ENCODE measurements at places on chromosomes 11 and 22.

- DNase-seq: peak; percentile 55
Measured at GRCh38 chr11:492427-493226, 14.4 kb downstream of the RNH1 start.

- DNase-seq: no peak
Measured at GRCh38 chr11:66017321-66017720, 5.5 kb downstream of the CST6 start.

GRCh38 chr22:33825761-33826160 is 94.5 kb downstream of the LARGE1 start:
- no peak for DNase-seq

DNA sequence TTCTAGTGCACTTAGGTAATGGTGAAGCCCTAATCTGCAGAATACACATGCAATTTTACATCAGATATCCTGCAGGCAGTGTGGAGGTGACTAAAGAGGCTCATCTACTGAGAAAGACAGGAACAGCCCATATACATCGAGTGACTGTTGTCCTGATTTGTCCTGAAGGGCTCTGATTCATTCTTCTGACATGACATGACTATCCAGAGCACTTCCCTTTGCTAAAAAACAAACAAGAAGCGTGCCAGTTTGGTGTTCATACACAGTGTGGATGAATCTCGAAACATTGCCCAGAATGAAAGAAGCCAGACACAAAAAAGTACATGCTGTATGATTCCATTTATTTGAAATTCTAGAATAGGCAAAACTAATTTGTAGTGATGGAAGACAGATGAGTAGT is 48.0 kb upstream of the AMPD3 start:
- DNase-seq: no peak

GRCh38 chr11:110728476-110728875 is 16.2 kb upstream of the ARHGAP20 start:
- DNase-seq: no peak

GRCh38 chr11:95711162-95711944 is 78.2 kb downstream of the FAM76B start:
- DNase-seq: no peak

DNA sequence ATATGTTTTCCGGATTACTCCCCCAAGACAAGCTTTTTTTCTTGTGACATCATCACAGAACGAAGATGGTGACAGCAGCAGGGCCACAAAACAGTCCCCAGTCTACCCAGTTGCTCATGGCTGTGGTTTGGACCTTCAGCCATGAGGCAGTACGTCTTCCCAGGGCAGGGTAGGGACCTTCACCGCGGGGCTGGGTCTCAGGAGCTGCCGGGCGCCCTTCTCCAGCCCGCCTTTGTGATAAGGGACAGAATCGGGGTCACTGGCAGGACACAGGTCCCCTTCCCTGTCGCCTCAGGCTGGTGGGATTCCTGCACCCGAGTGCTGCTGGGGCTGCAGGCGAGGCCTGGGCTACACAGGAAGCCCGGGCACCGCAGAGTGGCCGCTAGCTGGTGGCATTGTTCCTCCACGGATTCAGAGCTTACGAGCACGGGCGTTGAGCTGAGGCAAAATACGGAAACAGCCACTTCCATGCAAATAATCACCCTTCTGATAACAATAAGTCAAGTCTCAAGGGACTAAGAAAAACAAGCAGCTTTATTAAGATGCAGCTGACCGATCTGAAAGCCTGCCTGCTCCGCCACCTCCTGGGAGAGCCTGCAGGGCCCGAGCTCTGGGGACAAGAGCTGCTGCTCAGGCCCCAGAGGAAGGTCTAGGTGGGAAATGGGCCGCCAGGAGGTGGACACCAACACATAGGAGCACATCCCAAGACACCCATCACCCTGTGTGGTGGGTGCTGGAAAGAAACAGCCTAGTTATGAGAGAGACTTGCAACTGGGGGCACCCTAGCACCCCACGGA is 12.3 kb downstream of the TBX1 start:
- no peak for DNase-seq

- no peak for DNase-seq
Measured at GRCh38 chr22:42928969-42929837, 72.1 kb upstream of the ARFGAP3 start.

GRCh38 chr11:57230791-57231538 is 6.1 kb downstream of the APLNR start:
- DNase-seq: no peak

- no peak for DNase-seq
Measured at GRCh38 chr11:122804796-122805195, 33.5 kb upstream of the CRTAM start.

GRCh38 chr11:62273789-62274275 is 3.9 kb downstream of the SCGB2A2 start:
- no peak for DNase-seq

- DNase-seq: no peak
Measured at GRCh38 chr22:39214006-39214382, 30.8 kb downstream of the PDGFB start.

DNA sequence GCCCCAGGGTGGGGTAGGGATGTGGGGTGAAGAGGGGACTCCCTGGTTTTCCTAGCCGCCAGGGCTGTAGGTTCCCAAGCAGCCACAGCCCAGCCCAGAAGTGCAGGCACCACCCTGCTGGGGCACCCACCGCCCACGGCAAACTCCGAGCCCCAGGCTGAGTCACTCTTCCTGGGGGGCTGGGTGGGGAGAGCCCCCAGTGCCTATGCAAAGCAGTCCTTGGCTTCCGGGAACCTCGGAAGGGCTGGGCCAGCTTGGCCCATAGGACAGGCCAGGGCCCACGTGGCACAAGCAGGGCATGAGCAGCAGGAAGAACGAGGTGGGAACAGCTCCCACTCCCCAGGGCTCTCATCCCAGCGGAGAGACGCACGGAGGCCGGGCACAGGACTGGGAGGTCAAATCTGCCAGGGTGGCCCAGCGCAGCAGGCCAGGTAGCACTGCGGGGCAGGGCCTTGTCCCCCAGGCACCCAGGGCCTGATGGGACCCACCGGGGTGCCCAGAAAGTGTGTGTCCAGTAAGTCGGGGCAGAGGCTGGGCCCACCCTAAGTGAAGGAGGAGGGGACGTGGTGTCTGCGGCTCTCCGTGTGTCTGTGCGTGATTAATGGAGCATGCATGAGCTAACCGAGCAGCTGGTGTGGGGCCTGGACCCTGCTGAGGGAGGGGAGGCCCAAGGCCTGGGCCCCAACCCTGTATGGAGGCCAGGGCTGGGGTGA is 4.6 kb upstream of the IL17REL start:
- DNase-seq: no peak

GRCh38 chr22:50522208-50522805 is 3.1 kb downstream of the SCO2 start:
- DNase-seq: no peak

DNA sequence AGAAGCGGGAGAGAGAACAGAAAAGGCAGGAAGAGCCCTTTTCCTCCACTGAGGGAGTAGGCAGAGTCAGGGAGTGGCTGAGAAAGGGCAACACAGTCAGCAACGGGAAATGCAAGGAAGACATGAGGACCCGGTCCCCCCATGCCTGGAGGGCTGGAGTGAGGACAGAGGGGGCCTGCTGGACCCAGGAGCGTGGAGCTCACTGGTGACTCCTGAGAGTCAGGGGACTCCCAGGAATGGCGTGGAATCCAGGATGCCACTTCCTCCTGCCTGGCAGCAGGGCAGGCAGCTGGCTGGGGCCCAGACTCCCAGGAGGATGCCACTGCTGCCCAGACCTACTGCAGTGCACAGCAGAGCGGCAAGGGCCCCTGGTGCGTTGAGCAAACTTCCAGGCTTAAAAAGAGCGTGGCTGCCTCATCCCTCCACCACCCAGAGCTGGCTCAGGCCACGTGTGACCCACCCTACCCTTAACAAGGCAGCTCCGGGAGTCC is 11.3 kb downstream of the C11orf21 start:
- DNase-seq: no peak

- DNase-seq: no peak
Measured at GRCh38 chr11:12356944-12357655, 20.3 kb upstream of the PARVA start.

DNA sequence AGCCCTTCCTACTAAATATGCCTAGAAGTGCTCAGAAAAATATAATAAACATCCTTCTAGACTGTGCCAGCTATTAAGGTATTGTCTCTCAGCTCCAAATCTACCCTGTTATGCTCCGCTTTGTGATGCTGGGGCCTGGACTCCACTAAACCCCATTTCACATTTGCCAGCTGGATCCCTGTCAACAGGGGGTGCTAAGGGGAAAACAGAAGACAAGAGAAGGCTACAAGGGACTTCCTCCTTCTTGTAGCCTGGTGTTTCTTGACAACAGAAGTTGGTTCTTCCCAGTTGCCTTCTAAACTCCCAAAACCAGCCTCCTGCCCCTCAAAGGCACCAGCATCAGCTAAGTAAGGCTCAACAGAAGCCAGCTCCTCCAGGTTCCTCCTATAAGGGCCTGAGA is 5.2 kb downstream of the NUMA1 start:
- no peak for DNase-seq

GRCh38 chr11:132447761-132448160 is 1077.3 kb downstream of the NTM start:
- no peak for DNase-seq

DNA sequence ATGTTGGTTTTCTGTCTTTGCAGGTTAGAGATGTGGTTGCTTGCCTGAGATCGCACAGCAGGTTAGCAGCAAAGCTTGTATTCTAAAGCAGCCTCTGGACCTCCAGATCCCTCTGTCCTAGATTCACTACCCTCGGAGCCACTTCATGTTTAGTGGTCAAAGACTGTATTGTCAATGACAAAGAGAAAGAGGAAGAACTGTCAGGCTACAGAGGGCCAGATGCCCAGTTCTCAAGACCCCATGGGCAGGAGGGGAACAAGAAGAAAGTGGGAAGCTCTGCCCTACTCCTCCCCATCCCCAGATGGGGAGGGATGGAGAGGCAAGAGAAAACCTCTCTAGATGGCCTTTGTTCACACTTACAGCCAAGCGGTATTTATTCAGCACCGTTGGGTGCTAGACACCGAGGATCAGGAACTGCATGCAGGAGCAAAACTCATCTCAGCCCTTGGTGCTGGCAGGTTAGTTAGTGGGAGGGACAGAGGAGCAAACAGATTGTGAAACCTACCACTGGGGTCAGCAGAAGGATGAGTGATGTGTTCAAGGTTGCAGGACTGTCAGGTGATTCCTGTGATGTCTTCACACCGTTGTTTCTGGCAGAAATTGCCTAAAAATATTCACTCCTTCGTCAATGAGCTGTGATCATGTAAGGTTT is 38.3 kb upstream of the PTPRJ start:
- DNase-seq: no peak

DNA sequence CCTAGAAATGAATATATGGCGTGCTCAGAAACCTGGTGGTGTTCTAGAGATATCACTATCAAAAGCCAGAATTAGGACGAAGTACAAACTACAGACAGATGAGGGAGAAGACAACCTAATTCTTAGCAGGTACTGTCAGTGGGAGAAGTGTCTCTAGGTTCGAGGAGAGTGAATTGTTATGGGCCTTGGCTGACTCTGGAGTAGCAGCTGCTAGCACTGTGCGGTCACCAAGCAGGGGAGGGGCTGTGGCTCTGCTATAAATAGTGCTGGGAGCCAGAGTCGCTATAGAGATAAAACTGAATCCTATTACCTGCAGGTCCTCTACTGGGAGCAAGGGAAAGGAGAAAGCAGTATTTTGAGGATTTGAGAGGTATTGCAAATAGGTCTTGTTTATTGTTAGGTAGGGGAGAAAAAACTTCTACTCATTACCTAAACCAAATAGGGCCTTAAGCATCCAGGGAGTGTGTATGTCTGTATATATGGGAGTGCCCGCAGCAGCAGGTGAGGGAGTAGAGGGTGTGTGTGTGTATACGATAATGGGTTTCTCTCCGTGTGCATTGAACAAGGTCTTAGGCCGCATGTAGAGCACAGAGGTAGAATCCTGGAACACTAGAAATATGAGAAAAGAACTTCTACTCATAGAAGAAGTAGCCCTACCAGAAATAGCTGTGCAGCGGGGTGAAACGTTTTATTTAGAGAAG is 2.2 kb downstream of the MADD start:
- no peak for DNase-seq

DNA sequence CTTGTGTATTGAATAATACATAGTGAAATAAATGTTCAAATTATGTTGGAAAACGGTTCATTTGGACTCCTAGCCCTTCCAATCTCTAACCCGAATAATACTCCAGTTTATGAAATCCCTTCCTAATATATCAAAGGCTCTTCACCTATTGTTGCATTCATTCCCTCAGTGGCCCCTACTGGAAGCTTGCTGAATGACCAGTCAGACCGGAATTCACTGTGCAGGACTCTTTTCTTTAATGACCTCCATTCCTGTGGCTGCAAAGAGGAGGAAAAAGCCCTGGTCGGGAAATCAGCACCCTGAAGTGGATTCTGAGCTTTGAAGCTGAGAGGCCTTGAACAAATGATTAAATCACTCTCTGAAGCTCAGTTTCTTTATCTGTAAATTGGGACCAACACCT is 19.1 kb upstream of the RCN1 start:
- DNase-seq: no peak

GRCh38 chr11:37442576-37442975 is 844.5 kb upstream of the RAG2 start:
- DNase-seq: no peak

GRCh38 chr22:21963286-21963685 is 10.6 kb upstream of the PPM1F start:
- DNase-seq: no peak

DNA sequence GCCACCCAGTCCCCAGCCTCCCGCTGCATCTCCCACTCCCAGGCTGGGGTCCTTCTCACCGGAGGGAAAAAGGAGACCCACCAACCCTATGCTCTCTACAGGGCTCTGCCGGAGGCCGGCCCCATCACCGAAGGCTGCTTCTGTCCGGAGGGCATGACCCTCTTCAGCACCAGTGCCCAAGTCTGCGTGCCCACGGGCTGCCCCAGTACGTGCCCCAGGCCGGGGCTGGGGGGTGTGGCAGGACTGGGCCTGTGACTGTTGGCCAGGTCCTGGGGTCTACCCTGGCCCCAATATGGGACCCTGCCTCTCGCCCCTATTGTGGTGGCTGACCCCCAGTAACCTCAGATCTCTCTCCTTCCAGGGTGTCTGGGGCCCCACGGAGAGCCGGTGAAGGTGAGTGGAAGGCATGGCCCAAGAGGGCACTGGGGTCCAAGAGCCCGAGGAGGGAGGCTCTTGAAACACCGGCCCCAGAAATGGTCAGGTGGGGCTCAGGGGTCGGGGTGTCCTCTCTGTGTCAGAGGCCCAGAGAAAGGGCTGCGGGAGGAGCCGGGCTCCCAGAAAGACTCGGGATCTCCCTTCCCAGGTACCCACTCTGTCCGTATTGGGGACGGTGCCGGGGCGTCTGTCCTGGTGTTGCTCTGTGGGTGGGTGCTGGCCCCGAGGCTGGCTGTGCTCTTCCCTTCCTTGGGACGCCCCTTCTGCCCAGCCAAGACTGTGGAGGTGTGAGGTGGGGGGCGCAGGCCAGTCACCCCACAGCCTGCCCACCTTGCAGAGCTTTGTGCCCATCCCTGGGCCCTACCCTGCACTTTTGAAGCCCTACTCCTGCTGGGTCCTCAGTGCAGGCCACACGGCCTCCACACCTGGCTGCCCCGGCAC is 26.1 kb upstream of the MUC5B start:
- DNase-seq: no peak

GRCh38 chr11:46119352-46120216 is 1.7 kb downstream of the PHF21A start:
- DNase-seq: no peak
